KBM-7 (cell line): ENCODE measurements at places on chromosomes 1 and 21.
A peak's percentile ranks its signal among the peaks of the same experiment; 100 is the strongest.

DNA sequence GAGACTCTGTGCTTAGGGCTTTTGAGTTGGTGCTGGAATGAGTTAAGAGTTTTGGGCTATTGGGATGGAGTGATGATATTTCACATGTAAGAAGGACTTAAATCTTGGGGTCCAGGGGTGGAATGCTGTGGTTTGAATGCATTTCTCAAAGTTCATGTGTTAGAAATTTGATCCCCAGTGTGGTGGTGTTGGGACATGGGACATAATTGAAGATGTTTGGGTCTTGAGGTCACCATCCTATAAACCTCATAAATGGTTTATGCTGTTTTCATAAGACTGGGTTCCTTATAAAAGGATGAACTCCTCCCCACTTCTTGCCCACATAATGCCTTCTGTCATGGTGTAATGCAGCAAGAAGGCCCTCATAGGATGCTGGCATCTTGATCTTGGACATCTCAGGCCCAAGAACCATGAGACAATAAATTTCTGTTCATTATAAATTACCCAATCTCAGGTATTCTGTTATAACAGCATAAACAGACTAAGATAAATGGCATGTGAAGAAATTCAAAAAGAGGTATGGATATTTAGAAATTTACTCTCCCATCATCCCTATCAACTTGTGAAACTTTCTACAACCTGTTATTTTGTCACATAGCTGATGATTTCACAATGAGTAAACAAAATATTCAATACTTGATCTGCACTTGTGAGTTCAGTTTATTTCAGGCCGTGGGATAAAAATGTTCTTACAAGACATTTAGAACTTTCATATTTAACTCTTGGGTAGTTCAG lies 48.0 kb upstream of the NEK7 start:
- no peak for DNase-seq

GRCh38 chr21:46426313-46427046 lies 32.2 kb upstream of the DIP2A start:
- DNase-seq: no peak

GRCh38 chr1:209219791-209220524 lies 363.6 kb upstream of the CAMK1G start:
- DNase-seq: no peak

GRCh38 chr1:156705321-156705917 lies at the start of gene CRABP2:
CRABP2 (minus strand) TSS chr1:156705583; CDS start chr1:156705446, 137 bp downstream.
- no peak for DNase-seq

GRCh38 chr21:37230632-37231248 lies 36.4 kb downstream of the VPS26C start:
- DNase-seq: no peak

GRCh38 chr1:219774386-219774785 lies 154.0 kb downstream of the SLC30A10 start:
- no peak for DNase-seq

DNA sequence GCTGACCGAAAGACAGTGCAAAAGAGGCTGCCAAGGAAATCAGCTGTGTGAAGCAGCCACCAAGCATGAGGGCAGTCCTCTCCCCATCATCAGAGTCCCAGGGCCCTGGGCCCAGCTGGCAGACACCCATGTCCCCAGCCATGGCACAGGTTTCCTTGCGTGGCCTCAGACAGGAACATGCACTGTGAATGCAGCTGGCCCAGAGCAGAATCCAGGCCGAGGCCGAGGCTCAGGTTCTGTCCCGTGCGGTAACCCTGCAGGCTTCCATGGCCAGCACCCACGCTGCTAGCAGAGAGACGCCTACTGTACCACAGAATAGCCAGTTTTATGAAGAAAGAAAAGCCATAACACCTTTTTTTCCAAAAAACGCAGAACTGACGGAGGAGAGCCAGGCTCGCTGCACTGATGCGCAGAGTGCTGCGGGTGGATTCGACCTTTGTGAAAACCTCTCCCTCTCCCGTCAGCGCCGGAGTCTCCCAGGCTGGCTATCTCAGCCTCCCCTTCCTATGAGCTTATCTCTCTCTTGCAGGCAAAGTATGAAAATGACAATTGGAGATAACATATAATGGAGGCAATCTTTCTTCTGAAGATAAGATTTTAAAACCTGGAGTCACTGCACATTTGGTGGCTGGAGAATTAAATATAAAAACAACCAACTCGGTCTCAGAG lies 106.6 kb downstream of the NPHP4 start:
- DNase-seq: peak; percentile 4

DNA sequence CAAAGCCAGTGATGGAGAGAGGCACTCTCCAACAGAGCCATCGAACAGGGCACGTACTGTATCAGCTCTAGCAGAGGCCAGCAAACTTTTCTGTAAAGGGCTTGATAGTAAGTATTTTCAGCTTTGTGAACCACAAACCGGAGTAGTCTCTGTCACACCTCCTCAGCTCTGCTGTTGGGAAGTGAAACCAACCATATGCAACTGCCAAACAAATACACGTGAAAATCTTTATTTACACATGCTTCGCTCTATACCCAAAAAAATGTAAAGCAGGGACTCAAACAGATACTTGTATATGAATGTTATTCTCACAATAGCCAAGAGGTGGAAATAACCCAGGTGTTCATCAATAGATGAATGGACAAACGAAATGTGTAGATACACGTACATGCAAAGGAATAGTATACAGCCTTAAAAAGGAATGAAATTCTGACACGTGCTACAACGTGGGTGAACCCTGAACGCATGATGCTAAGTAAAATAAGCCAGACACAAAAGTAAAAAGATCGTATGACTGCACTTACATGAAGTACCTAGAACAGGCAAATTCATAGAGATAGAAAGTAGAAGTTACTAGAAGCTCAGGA lies 39.0 kb downstream of the SETD4 start:
- DNase-seq: no peak

- no peak for DNase-seq
These were observed 6.8 kb upstream of the TRNP1 start for GRCh38 chr1:26986658-26987057.

GRCh38 chr1:43137445-43138052 lies 34.5 kb downstream of the EBNA1BP2 start:
- no peak for DNase-seq

GRCh38 chr1:223334156-223334555 lies 29.8 kb downstream of the SUSD4 start:
- DNase-seq: no peak
